GM23248 (cell line): ENCODE measurements at places on chromosomes 7 and 10.

DNA sequence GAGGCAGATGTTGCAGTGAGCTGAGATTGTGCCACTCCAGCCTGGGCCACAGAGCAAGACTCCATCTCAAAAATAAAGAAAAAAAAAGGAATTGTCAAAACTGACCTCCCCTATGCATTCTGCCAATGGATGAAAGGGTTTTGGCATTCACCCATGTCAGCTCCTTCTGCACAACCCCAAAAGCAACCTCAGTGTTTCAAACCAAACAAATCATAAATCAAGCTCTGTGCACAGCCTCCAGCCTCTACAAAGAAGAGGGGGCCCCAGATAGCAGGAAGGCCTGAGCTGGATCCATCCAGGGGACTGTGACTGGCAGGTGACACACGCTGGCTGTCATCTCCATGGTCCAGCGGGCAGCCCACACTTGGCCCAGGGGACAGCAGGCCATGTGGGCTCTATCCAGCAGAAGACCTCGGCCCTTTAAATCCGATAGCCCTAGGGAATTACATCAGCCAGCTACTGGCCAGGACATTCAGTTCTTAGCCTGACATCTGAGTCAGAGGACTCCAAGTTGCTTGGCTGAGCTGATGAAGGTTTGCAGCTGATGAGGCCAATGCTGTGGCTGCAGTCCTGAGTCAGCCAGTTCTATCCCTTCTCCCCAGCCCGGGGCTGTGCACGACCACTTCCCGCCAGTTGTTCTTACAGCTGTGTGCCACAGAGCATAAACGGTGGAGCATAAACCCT, 52.0 kb upstream of the FIGNL1 start:
- DNase-seq = peak; percentile 97

GRCh38 chr7:80529362-80529761, 17.5 kb upstream of the GNAT3 start:
- DNase-seq = peak; percentile 9

GRCh38 chr10:61900829-61901792, at the start of gene ARID5B:
Gene ARID5B, plus strand, starts transcription at chr10:61901699. Its CDS starts 11 bp downstream, at chr10:61901710.
- peak; percentile 83 for DNase-seq

DNA sequence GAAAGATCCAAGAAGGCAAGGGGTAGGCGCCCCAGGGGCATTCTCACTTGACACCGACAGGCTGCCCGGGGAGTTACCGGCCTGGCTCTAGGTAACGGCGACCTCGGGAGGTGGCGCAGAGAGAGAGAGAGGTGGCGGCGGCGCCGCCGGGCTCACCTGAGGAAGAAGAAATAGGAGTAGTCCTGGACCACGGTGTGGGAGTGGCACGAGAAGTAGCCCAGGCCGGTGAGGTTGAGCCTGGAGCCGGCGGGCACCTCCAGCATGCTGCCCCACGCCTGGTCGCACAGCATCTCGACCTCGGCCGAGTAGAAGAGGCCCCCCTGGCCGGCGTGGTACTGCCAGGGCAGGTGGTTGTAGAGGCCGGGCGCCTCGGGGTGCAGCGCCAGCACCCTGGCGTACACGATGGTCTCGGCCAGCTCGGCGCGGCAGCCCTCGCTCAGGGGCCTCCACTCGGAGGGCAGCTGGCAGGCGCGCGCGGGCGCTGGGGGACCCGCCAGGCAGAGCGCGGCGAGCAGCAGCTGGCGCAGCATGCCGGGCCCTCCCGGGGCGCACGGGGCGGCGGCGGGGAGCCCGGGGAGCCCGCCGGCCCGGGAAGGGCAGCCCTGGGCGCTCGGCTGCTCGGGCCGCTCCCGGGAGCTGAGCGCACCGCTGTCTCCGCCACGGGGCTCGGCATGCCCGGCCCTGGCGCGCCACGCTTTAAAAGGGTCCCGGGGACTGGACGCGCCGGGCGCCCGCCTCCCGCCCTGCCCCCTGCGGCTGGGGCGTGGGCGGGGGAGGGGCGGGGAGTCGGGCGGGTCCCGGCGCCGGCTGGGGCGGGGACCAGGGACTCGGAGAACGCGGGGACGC, at the start of gene CCDC3:
Gene CCDC3 (minus strand): TSS at position 673 of the 846 bp plus-strand sequence. CDS start 143 bp downstream, at position 530.
- DNase-seq = peak; percentile 5

- peak; percentile 36 for DNase-seq
Observed at GRCh38 chr10:123573236-123574108, 92.7 kb upstream of the GPR26 start.

DNA sequence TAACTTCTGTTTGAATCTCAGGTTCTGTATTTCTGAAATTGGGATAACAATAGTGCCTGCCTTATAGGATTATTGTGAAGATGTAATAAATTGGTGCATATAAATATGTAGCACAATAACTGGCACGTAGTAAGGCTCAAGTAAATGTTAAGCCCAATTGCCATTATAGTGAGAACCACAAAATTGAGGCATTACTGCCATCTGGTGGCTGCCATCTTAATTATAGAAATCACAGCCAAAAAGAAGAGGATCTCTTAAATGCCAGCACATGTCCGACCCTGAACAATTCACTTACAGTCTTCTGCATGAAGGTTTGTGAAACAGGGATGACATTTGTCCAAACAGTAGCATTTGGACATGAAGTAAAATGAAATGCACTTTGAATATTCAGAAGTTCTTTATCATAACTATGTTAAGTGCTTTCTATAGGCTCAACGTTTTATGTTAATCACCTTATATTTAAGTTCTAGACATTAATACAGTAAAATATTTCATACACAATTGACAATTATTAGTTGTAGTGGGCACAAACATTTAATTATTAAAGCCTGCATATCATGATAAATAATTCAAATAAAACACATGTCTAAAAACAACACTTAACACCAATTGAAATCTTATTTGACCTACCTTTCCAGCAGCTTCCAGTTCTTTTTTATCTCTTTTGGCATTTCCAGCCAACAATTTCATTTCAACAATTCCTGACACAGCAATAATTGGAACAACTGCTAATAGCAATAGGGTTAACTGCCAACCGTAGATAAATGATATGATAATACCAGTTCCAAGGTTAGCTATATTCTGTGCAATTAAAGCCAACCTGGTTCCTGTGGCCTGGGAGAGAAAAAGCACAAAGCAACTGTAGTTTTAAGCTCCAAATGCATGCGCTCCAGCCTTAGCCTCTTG, 58.5 kb downstream of the ABCB4 start:
- DNase-seq = peak; percentile 74

DNA sequence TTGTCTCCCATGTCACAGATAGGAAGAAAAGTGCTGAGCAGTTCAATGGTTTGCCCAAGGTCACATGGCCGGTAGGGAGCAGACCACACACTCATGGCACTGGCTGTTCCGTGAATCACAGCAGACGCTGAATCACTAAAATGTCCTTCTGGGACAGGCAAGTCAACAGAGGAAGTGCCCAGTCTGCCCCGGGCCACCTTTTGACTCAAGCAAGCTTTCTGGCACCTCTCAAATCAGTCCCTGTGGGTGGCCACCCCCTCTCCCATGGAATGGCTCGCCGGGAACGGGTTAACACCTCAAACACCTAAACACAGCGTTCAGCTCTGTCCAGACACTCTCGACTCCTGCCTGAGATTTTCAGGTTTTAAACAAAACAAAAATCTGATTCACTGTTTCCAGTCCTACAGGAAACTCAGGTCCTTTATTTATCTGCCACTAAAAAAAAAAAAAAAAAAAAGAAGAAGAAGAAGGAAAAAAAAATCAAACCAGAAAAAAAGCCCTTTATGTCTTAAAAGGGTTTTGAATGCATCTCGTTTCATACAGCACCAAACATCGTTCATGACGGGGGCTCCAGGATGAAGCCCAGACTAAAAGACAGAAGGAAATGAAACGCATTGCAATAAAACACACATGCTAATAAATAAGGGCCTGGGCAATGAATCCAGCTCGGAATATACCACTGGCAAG, 15.5 kb downstream of the CARD11 start:
- DNase-seq = peak; percentile 48

- no peak for DNase-seq
Observed at GRCh38 chr7:24924375-24924774, 55.6 kb downstream of the OSBPL3 start.

- DNase-seq = no peak
Observed at GRCh38 chr10:61354401-61354975, 98.7 kb downstream of the TMEM26 start.

GRCh38 chr10:88490231-88490980, 92.7 kb downstream of the RNLS start:
- DNase-seq = no peak

- DNase-seq = no peak
Observed at GRCh38 chr7:157391036-157391710, 54.4 kb downstream of the DNAJB6 start.

GRCh38 chr7:116028787-116029186, 1.8 kb downstream of the TFEC start:
- no peak for DNase-seq

DNA sequence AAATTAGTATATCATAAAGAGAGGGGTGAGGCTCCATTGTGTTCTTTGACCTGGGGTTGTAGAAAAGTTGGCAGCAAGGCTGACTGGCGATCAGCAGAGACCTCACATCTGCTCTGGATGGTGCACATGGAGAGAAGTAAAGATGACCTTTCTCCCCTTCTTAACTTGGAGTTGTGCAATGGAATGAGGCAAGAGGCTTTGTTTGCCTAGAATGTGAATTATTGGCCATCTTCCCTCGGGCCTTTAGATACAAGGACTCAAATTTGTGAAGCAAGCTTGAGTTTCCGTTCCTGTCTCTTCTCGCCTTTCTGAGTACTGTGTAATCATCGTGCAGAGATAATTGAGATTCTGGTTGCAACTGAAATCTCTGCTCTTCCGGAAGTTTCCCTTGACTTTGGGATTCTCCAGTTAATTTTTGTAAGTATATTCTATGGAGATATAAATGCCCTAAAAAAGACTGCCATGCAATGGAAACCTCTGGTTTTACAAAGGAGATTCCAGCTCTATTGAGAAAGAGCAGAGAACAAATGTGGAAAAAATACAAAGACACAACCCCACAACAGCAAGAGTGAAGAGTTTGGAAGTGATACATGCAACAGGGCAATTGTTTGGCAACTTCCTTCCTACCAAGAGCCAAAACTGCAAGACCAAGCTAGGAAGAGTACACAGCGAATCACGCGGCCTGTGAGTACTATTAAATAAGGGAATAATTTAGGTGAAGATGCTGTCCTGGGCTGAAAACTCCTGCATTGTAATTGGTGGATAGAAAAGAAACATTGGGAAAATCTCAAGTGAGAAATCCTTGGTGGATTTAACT, 542.3 kb upstream of the NRP1 start:
- no peak for DNase-seq

DNA sequence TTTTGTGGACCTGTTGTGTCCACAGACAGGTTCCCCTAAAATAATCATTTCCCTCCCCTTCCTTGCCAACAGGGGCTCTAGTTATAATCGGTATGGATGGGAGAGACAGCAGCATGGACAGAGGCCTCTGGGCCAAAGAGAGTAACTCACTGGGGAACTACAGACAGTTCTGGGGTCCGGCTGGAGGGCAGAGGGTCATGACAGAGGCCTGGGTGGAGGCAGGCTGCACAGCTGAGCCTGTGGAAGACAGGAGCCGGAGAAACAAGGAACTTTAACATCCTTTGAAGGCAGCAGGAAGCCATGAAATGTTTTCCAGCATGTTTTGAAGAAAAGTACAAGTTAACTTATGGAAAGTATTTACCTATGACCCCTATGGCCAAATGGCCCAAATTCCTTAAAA, 68.6 kb downstream of the PDIA4 start:
- no peak for DNase-seq

DNA sequence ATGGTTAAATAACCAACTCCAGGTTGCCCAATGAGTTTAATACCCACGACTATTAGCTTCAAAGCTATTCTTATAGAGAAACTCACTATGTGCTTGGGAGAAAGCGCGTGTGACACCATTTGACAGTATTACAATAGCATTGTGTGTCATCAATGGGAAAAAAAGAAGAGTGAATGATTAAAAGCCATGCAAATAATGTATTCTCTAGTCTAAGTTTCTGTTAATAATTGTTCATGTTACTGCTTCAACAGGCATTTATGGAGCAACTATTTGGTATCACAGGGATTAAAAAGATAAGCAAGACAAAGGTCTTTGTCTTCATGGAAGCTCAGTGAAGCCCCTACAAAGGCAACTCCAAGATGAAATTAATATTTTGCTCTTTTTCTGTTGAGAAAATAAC, 47.2 kb downstream of the CAV1 start:
- no peak for DNase-seq

DNA sequence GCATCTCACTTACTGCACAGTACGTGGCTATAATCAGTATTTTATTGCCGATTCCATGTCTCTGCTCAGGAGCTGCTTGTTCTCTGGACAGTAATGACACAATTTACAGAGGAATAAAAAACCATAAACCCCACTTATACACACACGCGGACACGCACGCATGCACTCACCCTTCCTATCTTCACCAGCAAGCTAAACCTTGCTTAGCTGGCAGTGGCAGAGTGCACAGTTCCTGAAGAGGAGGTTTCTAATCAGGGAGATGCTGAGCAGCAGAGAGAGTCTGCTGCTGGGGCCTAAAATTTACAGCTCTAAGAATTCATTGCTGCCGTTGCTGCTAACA, 66.3 kb downstream of the SND1 start:
- DNase-seq = no peak

GRCh38 chr10:125629758-125630376, 53.1 kb downstream of the TEX36 start:
- DNase-seq = peak; percentile 46

DNA sequence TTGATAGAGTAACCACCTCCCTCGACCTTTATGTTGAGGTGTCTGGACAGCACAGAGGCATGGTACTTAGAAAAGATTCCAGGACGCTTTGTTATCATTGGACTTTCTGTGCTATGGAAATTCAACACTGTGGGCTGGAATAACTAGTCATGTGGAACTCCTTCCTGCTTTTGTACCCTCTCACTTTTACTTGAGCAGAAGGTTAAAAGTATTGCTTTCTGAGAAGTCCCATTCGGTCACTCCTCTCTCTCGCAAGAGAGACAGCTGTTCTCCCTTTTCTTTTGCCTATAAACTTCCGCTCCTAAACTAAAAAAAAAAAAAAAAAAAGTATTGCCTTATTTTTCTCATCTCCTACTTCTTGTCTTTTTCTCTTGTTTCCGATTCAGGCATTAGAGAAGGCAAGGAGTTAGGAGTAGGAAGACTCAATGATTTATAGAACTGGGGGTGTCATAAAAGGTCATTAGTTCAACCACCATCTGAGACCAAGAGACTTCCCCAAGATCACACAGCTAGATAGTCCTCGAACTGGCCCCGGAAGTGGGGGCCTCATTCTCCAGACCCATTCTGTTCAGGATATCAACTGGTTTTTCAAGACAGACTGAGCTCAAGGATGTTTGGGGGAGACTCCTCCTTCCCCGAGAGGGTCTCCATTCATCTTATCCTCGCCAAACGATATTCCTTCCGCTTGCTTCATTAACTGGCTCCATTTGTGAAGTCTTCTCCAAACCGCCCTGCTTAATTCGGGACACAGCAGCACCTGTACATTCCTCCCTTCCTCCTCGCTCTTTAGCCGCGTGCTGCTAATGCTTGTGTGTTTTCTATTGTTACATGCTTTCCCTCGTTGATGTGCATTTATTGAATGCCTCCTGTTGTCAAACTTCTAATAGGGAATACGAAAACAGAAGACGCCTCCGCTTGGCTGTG, 995 bp upstream of the INPP5F start:
- peak; percentile 48 for DNase-seq

- no peak for DNase-seq
Observed at GRCh38 chr10:29703271-29703670, 68.5 kb upstream of the SVIL start.

GRCh38 chr7:55223023-55223422, 142.1 kb upstream of the LANCL2 start:
- DNase-seq = no peak

GRCh38 chr10:78838141-78838657, 230.6 kb upstream of the ZMIZ1 start:
- DNase-seq = no peak
